T1000 (cell line): ENCODE measurements at places on chromosomes 16 and 17.

GRCh38 chr17:49022391-49022941 is 25.3 kb downstream of the IGF2BP1 start:
- DNase-seq: no peak

DNA sequence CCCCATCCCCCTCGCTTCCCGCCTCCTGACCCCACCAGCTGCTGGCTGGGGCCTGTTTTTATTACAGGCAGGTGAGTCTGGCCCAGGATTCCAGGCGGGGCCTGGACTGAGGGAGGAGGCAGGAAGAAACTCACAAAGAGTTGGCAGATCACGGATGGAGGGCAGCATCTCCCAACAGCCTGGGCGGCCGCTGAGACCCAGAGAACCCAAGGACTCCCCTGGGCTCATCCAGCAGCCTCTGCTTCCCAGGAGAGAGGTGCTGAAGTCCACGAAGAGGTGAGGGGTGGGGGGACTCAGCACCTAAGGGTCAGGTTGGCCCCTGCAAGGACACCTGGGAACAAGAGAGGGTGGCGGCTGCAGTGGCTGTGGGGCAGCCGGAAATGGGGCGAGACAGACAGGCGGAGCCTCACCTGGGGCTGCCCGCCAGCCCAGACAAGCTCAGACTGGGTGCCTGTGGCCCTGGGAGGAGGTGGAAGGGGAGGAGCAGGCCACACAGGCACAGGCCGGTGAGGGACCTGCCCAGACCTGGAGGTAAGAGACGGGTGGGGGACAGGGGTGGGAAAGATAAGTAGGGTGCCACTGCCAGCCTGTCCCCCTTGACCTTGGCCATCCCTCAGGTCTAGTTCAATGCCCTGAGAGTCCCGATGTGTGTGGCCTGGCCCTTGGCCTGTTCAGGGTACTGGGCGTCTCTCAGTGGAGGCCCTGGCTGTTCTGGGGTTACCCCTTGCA is 8.7 kb upstream of the ADGRG1 start:
- no peak for DNase-seq

DNA sequence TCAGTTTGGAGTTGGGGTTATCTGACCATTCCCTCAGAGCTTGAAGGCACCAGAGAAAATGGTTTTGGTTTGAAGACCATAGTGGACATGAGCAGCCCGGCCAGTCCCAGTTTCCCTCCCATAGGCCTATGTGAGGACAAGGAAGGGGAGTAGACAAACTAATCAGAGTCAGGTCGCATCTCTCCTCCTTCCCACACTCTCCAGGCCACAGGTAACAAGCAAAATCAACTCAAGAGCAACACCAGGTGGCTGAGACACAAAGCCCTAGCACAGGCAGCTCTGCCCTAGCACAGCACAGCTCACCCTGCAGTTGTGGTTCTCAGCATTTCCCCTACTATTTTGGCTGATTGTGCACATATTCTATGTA is 7.2 kb downstream of the SUPT4H1 start:
- no peak for DNase-seq

DNA sequence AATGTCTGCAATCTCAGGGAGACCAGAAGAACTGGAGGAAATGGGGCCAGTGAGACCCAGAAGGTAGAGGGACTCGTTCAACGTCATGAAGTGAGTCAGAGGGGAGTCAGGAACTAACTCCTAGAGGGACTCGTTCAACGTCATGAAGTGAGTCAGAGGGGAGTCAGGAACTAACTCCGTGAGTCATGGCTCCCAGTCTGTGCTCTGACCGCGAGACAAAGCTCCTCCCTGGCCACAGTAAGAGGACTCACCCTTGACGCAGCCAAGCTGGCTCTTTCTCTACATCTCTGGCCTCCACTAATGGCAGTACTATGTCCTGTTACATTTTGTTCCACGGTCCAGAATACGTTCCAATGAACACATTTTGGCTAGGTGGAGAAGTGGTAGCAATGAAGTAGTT is 902.5 kb downstream of the KCNJ2 start:
- peak; percentile 88 for DNase-seq

DNA sequence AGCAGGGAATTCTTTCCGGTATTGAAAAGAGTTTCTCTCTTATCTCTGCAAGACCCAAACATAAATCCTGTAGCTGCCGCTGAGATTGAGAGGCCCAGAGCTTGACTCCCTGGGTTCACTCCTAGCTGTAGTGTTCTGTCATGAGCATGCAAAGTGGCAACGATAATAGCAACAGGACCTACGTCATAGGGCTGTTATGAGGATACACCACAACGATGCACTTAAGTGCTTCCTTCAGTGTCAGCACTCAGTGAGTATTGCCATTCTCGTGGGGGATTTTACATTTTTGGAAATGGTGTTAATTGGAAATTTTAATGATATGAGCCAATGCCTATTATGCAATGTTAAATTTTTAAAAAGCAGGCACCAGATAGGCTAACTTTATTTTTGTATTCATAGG is 199.8 kb downstream of the CYLD start:
- DNase-seq: no peak

- DNase-seq: no peak
These were observed at the start of gene ITGAE for GRCh38 chr17:3800362-3801271. Gene ITGAE, minus strand, starts transcription at chr17:3801188. Its CDS starts 44 bp downstream, at chr17:3801144.

DNA sequence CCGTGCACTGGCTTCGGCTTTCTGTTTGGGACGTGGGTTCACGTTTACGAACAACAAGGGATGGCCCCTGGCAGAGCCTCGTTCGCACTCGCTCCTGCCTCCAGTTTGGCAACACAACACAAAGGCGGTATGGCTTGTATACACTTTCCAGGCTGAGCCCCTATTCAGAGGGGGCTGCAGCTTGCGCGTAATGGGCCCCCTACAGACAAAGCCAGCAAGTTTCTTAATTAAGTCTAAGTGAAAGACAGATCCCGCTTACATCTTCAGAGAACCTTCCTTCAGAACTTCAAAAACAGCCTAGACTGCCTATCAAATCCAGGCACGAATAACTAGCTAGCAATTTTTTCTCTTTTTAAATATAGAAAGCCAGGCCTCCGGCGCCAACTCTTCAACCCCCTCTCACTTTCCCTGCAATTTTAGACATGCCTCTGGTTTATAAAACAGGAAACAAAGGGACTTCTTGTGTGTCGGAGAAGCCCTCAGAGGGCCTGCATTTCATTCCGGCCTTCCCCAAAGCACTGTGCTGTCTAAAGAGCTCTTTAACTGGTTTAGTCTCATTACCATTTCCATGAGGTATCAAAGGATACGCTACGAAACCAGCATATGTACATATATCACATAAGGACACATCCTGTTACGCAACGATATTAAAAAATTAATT is 244.9 kb downstream of the STX8 start:
- no peak for DNase-seq

- DNase-seq: no peak
These were observed 3.5 kb downstream of the RBFOX1 start for GRCh38 chr16:7335991-7336634.

GRCh38 chr17:31537565-31538011 is 146.1 kb downstream of the RAB11FIP4 start:
- DNase-seq: no peak

- DNase-seq: no peak
These were observed 726 bp upstream of the SLC13A5 start for GRCh38 chr17:6713918-6714271.

DNA sequence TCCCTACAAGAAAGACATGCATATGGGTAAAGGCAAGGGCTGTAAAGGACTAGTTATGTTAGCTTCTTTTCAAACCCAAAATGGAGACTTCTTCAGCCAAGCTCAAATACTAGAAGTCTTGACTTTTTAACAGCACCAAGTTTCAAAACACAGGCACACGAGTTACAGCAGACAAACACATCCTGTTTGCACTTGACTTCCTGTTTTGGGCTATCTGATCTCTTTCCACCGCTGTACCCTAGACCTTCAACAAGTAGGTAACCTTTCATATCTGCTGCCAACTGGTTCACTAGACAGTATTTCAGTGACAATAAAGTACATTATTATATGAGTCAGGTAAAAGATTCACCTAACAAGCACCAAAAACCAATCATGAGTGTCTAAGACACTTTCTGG is 12.3 kb downstream of the RFFL start:
- DNase-seq: no peak
